H1 (cell line): ENCODE measurements at places on chromosomes 5 and 9. TPM values are rescaled to one million over a fixed set of nuclear protein-coding genes. Genes with fewer than 3 reads are reported as not detected.

- no peak for DNase-seq
- H3K36me3 ChIP-seq = 0 out of 2 replicates have a peak, but pooled peaks cover 3% of the 10 kb centered on the region
- no peak overlapping the region for H3K27ac ChIP-seq
- H3K4me1 ChIP-seq = no peaks in the 10 kb centered on the region
- no peaks in the 10 kb centered on the region for H3K27me3 ChIP-seq
- H3K4me3 ChIP-seq = no peak overlapping the region
Observed at GRCh38 chr5:98840946-98841345, 67.5 kb downstream of the RGMB start.

DNA sequence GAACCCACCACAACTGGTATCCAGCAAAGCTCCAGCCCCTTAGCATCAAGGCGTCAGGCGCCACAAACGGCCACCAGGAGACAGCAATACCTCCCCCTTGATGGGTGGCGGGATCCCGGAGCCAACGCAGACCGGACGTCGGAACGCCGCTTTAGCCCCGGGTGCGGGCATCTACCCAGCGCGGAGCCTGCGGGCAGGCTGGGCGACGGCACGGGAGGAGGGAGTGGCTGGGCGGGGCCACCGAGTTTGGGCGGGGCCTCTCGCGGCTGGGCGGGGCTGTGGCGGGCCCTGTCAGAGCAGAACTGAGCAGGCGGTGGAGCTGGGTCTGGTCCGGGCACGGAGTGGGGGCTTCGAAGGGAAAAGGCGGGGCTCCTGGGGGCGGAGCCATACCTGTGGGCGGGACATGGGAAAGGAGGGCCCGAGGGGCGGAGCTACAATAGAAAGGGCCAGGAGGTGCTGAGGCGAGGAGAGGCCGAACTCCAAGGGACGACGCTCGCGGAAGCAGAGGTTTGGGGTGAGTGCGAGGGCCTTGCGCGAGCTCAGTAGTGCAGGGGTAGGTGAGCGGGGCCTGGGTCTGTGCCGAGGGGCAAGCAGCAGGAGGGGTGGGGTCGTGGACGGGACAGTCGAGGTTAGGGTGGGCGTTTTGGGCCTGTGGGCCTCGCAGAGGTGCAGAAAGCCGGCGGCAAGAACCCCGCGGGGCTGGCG is 40.2 kb upstream of the GARNL3 start:
- peak; percentile 94 for DNase-seq
- H3K4me1 ChIP-seq = peaks cover 9% of the 10 kb centered on the region
- peak overlapping the region; percentile 80; the same call in 1 of the 2 replicates for H3K27ac ChIP-seq
- peaks cover 13% of the 10 kb centered on the region for H3K27me3 ChIP-seq

GRCh38 chr5:102691434-102691833 is 63.7 kb upstream of the PAM start:
- DNase-seq = no peak
- no peaks in the 10 kb centered on the region for H3K36me3 ChIP-seq
- no peak overlapping the region for H3K27ac ChIP-seq
- no peak overlapping the region for H3K4me3 ChIP-seq

DNA sequence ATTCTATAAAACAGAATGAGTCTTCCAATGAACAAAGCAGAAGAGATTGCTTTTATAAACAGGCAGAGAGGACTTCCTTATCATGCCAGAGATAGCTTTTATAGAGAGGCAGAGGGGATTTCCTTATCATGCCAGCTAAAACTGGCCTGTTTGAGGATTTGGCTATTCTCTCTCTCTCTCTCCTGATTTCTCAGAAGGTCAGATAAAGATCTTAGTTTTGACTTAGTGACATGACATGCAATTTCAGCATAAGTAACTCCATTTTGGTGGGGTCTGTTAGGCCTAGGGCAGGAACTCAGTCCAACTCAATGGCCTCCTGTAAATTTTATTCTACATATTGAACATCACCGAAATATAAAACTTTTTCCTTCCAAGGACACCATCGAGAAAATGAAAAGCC is 31.5 kb upstream of the DENND4C start:
- DNase-seq = no peak
- no peaks in the 10 kb centered on the region for H3K27me3 ChIP-seq
- H3K4me3 ChIP-seq = no peak overlapping the region

GRCh38 chr5:169331292-169331852 is 30.4 kb upstream of the SLIT3 start:
- H3K4me1 ChIP-seq = no peaks in the 10 kb centered on the region
- no peaks in the 10 kb centered on the region for H3K36me3 ChIP-seq
- DNase-seq = no peak
- H3K4me3 ChIP-seq = no peak overlapping the region
- H3K27ac ChIP-seq = no peak overlapping the region

DNA sequence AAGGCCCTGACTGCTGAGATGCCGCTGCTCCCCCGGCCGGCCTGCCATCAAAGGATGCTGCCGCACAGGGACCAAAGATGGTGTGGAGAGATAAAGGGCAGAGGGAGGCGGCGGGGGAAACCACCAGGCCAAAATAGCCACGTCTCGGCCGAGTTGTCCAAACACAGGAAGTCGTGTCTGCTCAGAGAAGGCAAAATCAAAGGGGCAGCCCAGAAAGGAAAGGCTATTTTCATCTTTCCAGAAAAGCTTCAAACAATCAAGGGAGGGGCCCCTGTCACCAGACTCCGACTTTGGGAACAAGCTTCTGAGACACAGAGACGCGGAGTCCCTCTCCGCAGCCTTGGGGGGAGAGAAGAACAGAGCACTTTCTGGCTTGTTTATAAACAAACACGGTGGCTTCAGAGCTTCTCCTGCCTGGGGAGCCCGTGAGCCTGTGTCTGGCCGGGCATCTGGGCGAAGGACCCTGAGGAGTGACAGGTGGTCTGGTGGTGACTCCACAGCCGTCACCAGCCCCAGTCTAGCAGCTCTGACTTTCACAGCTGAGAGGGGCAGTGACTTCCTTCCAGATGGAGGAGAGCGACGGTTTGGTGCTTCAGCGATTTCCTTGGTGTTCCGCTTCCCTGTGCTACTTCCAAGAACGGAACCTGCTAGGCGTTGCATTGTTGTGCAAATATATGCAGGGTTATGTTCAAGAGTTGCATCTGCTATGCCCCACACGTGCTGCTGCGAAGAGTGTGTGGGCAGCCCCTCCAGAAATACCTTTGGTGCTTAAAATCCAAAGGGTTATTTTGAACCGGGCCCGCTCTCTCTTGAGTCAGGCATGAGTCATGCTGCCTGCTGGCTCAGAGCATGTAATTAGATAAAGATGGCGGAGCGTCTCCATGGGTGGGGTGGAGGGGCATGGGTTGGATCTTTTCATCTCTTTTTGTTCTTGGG is 24.0 kb downstream of the ADAMTSL2 start:
- DNase-seq = no peak
- no peaks in the 10 kb centered on the region for H3K36me3 ChIP-seq
- H3K27me3 ChIP-seq = no peaks in the 10 kb centered on the region; the same call in 1 of the 2 replicates
- H3K4me3 ChIP-seq = no peak overlapping the region
- no peak overlapping the region for H3K27ac ChIP-seq
- H3K4me1 ChIP-seq = peaks cover 9% of the 10 kb centered on the region

GRCh38 chr5:41637424-41637823 is 127.0 kb upstream of the PLCXD3 start:
- DNase-seq = peak; percentile 47
- no peak overlapping the region for H3K27ac ChIP-seq
- H3K4me1 ChIP-seq = peaks cover 3% of the 10 kb centered on the region
- no peak overlapping the region for H3K4me3 ChIP-seq
- H3K27me3 ChIP-seq = no peaks in the 10 kb centered on the region

GRCh38 chr5:34813509-34813908 is 25.5 kb upstream of the TTC23L start:
- no peak for DNase-seq
- H3K36me3 ChIP-seq = peaks cover 17% of the 10 kb centered on the region
- no peak overlapping the region for H3K4me3 ChIP-seq
- no peaks in the 10 kb centered on the region for H3K27me3 ChIP-seq

- no peaks in the 10 kb centered on the region for H3K36me3 ChIP-seq
- no peak overlapping the region for H3K27ac ChIP-seq
- H3K27me3 ChIP-seq = peaks cover 2% of the 10 kb centered on the region
- DNase-seq = no peak
- no peak overlapping the region for H3K4me3 ChIP-seq
- H3K4me1 ChIP-seq = peaks cover 20% of the 10 kb centered on the region; the same call in 1 of the 2 replicates
Observed at GRCh38 chr9:86939891-86940290, 7.4 kb downstream of the GAS1 start.

DNA sequence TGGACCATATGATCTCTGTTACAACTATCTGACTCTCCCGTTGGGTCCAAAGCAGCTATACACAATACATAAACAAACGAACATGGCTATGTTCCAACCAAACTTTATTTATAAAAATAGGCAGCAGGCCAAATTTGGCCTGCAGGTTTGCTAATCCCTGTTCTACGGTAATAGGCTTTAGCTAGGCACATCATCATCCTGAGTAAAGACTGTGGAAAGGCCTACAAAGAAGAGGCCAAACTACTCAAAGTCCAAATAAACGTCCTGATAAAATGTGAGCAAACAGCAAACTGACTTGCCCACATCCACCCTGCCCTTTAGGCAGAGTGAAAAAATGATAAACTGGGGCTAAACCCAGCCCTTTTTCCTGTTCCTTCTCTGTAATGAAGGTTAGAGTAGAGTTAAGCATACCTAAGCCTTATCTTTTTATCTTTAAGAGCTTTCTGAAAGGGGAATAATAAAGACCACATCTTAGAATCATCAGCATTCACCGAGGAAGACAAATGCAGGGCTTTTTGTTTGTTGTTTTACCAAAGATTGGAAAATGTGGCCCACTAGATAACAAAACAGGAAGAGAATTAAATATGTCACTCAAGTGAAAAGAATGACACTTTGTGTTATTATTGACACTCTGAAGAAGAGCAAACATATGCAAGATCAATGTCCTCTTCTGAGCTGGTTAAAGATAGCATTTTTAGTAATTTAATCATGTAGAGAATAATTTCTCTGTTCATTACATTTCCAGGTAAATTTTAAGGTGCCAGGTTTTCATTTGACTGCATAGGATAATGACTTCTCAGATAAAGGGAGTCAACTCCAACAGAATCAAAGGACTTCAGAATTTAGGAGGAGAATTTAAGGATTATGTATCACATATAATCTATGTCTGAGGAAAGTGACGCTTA is 160.0 kb upstream of the GNA14 start:
- H3K4me3 ChIP-seq = no peak overlapping the region
- DNase-seq = no peak
- H3K4me1 ChIP-seq = no peaks in the 10 kb centered on the region
- no peaks in the 10 kb centered on the region for H3K27me3 ChIP-seq

- H3K4me3 ChIP-seq = no peak overlapping the region
- no peaks in the 10 kb centered on the region for H3K36me3 ChIP-seq
- no peaks in the 10 kb centered on the region for H3K4me1 ChIP-seq
- no peak overlapping the region for H3K27ac ChIP-seq
- no peak for DNase-seq
Observed at GRCh38 chr9:120235081-120235480, 344.9 kb downstream of the CDK5RAP2 start.

DNA sequence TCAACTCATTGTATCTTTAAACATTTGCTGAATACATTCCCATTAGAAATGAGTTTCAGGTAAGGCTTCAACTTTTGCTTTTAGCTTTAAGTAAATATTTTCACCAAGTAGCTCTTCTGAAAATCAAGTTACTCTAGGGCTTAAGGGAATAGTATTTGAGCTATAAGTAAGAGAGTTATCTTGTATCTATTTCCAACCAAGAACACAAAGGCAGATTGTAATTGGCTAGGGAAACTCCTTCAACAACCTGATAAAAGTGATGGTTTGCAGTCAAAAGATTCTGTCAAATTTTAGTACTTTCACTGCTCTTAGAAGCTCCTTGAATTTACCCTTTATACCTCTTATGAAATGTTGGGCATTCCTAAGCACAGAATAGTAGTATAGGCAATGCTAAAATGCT is 13.0 kb downstream of the ELL2 start:
- peaks cover 2% of the 10 kb centered on the region; the same call in 1 of the 2 replicates for H3K4me1 ChIP-seq
- DNase-seq = no peak
- H3K4me3 ChIP-seq = no peak overlapping the region
- H3K27ac ChIP-seq = no peak overlapping the region
- no peaks in the 10 kb centered on the region for H3K27me3 ChIP-seq

GRCh38 chr5:179330186-179330900 is 14.9 kb downstream of the ADAMTS2 start:
- no peaks in the 10 kb centered on the region for H3K27me3 ChIP-seq
- H3K4me3 ChIP-seq = no peak overlapping the region
- H3K36me3 ChIP-seq = no peaks in the 10 kb centered on the region
- peaks cover 8% of the 10 kb centered on the region; the same call in 1 of the 2 replicates for H3K4me1 ChIP-seq
- no peak overlapping the region for H3K27ac ChIP-seq

DNA sequence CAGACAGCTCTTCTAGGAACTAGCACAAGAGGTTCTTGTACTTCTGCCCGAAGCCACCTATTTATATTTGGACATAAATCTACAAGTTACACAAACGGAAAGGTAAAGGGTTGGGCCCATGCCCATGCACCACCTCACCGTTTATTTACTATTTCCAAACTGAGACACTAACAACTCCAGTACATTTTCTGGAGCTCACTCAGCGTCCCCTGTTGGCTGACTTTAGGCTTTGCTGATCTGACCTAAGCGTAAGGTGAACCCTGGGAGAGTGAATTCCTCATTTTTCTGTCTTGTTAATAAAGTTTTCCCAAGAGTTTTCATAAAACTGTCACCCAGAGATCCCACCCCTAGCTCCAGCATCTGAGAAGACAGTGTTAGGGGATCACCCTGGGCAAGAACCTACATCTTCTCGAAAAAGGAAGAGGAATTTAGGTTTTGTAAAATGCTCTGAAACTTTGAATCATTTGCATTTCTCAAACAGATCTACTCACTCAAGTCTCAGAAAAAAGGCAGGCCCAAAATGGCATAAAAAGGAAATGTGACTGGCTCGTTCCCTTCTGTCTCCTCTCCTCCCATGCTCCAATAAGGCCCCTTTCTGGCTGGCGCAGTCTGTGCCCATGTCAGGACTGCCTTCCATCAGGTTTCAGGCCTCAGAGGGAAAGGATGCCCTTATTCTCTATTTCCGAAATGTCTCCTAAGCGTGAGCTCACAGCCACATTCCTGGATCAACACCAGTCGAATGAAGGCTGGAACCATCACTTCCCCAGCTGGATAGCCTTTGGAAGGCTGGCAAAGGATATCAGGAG is 201.3 kb downstream of the FANCC start:
- H3K4me3 ChIP-seq = no peak overlapping the region
- DNase-seq = no peak
- H3K27me3 ChIP-seq = no peaks in the 10 kb centered on the region
- no peak overlapping the region for H3K27ac ChIP-seq
- H3K36me3 ChIP-seq = no peaks in the 10 kb centered on the region
- no peaks in the 10 kb centered on the region for H3K4me1 ChIP-seq

The IL7R gene
- 0.25 TPM in 1 of 2 replicates, not detected in the other for total RNA-seq

The ARHGEF28 gene
- total RNA-seq = 0.77 and 1.0 TPM in 2 replicates

The EIF4E1B gene
- total RNA-seq = 0.63 and 0.97 TPM in 2 replicates

The CCNO gene
- 0.27 and 0.41 TPM in 2 replicates for total RNA-seq

The S1PR3 gene
- total RNA-seq = 6.4 and 7.2 TPM in 2 replicates

The FOXD4L3 gene
- total RNA-seq = 0.15 TPM in 1 of 2 replicates, not detected in the other

The GPX8 gene
- 55.5 and 60.4 TPM in 2 replicates for total RNA-seq

The IRX2 gene
- 40.4 and 47.5 TPM in 2 replicates for total RNA-seq

The PLAC8L1 gene
- 0.92 TPM in 1 of 2 replicates, not detected in the other for total RNA-seq

The ITK gene
- not detected in 2 replicates for total RNA-seq

The FAM81B gene
- total RNA-seq = not detected in 2 replicates
